ENCODE measurements at places on chromosomes 16 and 17. TPM values are rescaled to one million over a fixed set of nuclear protein-coding genes. Genes with fewer than 3 reads are reported as not detected.

EIF5A gene
- 302 TPM for total RNA-seq

PRDM7 gene
- total RNA-seq: not detected

ARMC5 gene
- total RNA-seq: 8.9 TPM

TM4SF5 gene
- total RNA-seq: not detected

NUP93 gene
- total RNA-seq: 53.9 TPM

CA10 gene
- total RNA-seq: not detected

KCNJ2 gene
- total RNA-seq: 2.1 TPM

TNK1 gene
- 8.3 TPM for total RNA-seq

MT4 gene
- not detected for total RNA-seq

SLC16A5 gene
- 20.6 TPM for total RNA-seq

GJD3 gene
- total RNA-seq: 1.4 TPM

NOG gene
- total RNA-seq: 0.12 TPM

DPEP3 gene
- not detected for total RNA-seq

MYH8 gene
- not detected for total RNA-seq

BAHCC1 gene
- 24.2 TPM for total RNA-seq

GSG1L gene
- total RNA-seq: 1.1 TPM

- H3K4me3 ChIP-seq: no peak overlapping the region
- H3K27me3 ChIP-seq: no peaks in the 10 kb centered on the region
- no peaks in the 10 kb centered on the region for H3K4me1 ChIP-seq
- DNase-seq: no peak
Observed at GRCh38 chr17:29076722-29077121, 33.8 kb downstream of the PIPOX start.

- H3K4me3 ChIP-seq: no peak overlapping the region
- H3K27ac ChIP-seq: no peak overlapping the region
- no peaks in the 10 kb centered on the region for H3K36me3 ChIP-seq
- DNase-seq: no peak
- H3K4me1 ChIP-seq: peaks cover 8% of the 10 kb centered on the region
Observed at GRCh38 chr16:18803569-18804462, 2.5 kb upstream of the ARL6IP1 start.

GRCh38 chr16:77955127-77955526 is 67.2 kb upstream of the CLEC3A start:
- no peak overlapping the region for H3K4me3 ChIP-seq
- H3K27ac ChIP-seq: no peak overlapping the region
- H3K4me1 ChIP-seq: no peaks in the 10 kb centered on the region
- H3K27me3 ChIP-seq: no peaks in the 10 kb centered on the region

- no peak overlapping the region for H3K27ac ChIP-seq
- no peak for DNase-seq
- H3K36me3 ChIP-seq: no peaks in the 10 kb centered on the region
- no peaks in the 10 kb centered on the region for H3K27me3 ChIP-seq
- H3K4me3 ChIP-seq: no peak overlapping the region
Observed at GRCh38 chr17:30372755-30373154, 6.0 kb upstream of the CPD start.

GRCh38 chr17:30333503-30334360 is at the start of gene TMIGD1:
TSS of gene TMIGD1 (minus strand) at chr17:30334057. CDS start at chr17:30332133, 1,924 bp downstream.
- H3K4me3 ChIP-seq: no peak within 1 kb of the TSS
- DNase-seq: no peak
- no peak within 1 kb of the TSS for H3K27ac ChIP-seq
- H3K27me3 ChIP-seq: no peaks in the 10 kb centered on the region
- H3K36me3 ChIP-seq: no peaks in the 10 kb centered on the region

- H3K27ac ChIP-seq: no peak overlapping the region
- H3K4me1 ChIP-seq: peaks cover 8% of the 10 kb centered on the region
- H3K27me3 ChIP-seq: no peaks in the 10 kb centered on the region
Observed at GRCh38 chr17:82021900-82022309, 773 bp downstream of the CENPX start.

- no peaks in the 10 kb centered on the region for H3K27me3 ChIP-seq
- no peak for DNase-seq
- H3K36me3 ChIP-seq: no peaks in the 10 kb centered on the region
- no peak overlapping the region for H3K27ac ChIP-seq
- H3K4me3 ChIP-seq: no peak overlapping the region
Observed at GRCh38 chr16:10601444-10602408, 21.3 kb upstream of the EMP2 start.

DNA sequence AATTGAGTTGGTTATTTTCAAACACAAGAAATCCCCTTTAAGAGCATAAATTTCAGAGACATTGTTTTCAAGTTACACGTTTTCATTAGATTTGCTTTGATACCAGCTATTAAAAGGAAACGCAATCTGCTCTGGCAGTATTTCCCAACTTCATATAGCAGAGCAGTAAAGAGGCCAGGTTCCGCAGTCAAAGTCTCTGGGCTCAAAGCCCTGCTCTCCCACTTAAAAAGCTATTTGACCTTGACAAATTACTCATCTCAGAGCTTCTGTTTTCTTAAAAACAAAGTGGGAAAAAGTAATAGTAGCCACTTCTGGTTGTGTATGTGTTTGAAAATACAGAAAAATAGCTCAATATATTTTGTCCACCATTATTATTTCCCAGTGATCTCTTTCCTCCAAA is 89.7 kb upstream of the CDYL2 start:
- no peak overlapping the region for H3K4me3 ChIP-seq
- no peaks in the 10 kb centered on the region for H3K36me3 ChIP-seq
- H3K27ac ChIP-seq: no peak overlapping the region
- no peak for DNase-seq
- no peaks in the 10 kb centered on the region for H3K4me1 ChIP-seq
- H3K27me3 ChIP-seq: no peaks in the 10 kb centered on the region

GRCh38 chr16:17949982-17950250 is 386.6 kb downstream of the NPIPA8 start:
- H3K27me3 ChIP-seq: no peaks in the 10 kb centered on the region
- no peaks in the 10 kb centered on the region for H3K4me1 ChIP-seq
- H3K36me3 ChIP-seq: no peaks in the 10 kb centered on the region
- no peak overlapping the region for H3K27ac ChIP-seq

DNA sequence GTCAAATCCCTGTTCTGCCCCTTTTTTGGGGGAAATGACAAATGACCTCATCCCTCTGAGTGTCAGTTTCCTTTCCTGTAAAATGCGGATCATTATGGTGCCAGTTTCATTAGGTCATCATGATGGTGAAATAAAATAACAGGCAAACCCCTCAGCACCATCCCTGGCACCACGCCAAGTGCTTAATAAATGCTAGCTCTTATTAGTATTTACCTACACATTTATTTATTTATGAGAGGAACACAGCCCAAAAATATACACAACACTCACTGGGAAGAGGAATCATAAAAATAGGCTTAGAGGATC is 28.6 kb upstream of the GPRC5B start:
- no peak overlapping the region for H3K4me3 ChIP-seq
- H3K4me1 ChIP-seq: no peaks in the 10 kb centered on the region
- H3K36me3 ChIP-seq: no peaks in the 10 kb centered on the region
- H3K27me3 ChIP-seq: no peaks in the 10 kb centered on the region
- no peak for DNase-seq

DNA sequence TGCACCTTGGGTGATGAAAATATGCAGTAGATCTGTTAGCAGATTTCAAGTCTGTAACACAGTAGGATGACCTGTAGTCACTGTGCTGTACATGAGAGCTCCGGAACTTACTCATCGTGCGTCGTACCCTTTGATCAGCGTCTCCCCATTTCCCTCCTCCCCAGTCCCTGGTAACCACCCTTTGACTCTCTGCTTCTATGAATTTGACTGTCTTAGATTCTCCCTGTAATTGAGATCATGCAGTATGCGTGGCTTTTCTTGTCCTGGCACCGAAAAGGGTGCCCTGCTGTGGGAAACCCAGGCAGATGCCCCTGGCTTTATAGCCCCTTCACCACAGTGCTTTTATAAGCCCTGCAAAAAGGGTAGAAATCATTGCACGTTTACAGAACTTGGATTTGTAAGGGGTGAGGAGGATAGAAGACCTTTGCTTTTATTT is 20.5 kb downstream of the CLEC16A start:
- H3K27ac ChIP-seq: no peak overlapping the region
- DNase-seq: no peak
- H3K27me3 ChIP-seq: no peaks in the 10 kb centered on the region
- no peaks in the 10 kb centered on the region for H3K4me1 ChIP-seq
- no peak overlapping the region for H3K4me3 ChIP-seq

DNA sequence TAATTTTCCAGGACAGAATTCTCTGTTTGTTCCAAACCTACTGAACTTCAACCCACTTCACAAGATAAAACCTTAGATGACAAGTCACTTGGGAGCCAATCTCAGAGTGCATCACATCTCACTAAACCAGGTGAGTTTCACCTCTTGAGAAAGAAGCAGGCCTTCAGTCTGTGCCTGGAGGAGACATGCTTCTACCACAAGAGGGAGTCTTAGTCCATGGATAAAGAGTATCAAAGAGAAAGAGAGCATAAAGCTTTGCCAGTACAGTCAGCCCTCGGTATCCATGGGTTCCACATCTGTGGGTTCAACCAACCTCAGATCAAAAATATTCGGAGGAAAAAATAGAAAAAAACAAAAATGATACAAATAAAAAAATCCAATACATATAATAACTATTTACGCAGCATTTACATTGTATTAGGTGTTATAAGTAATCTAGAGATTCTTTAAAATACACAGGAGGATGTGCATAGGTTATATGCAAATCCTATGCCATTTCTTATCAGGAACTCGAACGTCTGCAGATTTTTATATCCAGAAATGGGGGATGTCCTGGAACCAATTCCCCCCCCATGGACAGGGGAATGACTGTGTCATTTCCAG is 37.7 kb downstream of the DUSP14 start:
- H3K4me1 ChIP-seq: no peaks in the 10 kb centered on the region
- H3K36me3 ChIP-seq: no peaks in the 10 kb centered on the region
- DNase-seq: no peak
- no peaks in the 10 kb centered on the region for H3K27me3 ChIP-seq
- no peak overlapping the region for H3K27ac ChIP-seq
- H3K4me3 ChIP-seq: no peak overlapping the region

DNA sequence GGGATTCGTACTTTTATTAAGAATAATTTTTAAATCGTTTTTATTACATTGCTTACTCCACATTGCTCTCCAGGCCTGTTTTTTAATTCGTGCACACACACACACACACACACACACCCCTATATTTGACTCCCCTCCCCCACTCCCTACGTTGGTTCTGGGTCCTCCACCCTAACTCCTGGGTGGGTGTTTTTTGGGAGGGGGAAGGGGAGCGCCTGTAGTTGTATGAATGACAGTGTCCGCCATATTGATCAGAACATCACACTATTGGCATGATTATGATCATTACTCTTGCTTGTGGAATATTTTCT is 1.3 kb downstream of the GNAO1 start:
- DNase-seq: no peak
- H3K36me3 ChIP-seq: no peaks in the 10 kb centered on the region
- peak overlapping the region; percentile 73 for H3K4me3 ChIP-seq
- H3K27ac ChIP-seq: no peak overlapping the region

- H3K27me3 ChIP-seq: no peaks in the 10 kb centered on the region
- no peak for DNase-seq
- H3K4me1 ChIP-seq: peaks cover 4% of the 10 kb centered on the region
- H3K36me3 ChIP-seq: no peaks in the 10 kb centered on the region
Observed at GRCh38 chr16:30741461-30741914, 6.7 kb upstream of the PHKG2 start.

- H3K36me3 ChIP-seq: no peaks in the 10 kb centered on the region
- H3K4me1 ChIP-seq: no peaks in the 10 kb centered on the region
- no peak for DNase-seq
- no peak overlapping the region for H3K4me3 ChIP-seq
Observed at GRCh38 chr16:27907457-27907972, 156.0 kb downstream of the GSG1L start.

GRCh38 chr17:74790161-74791058 is 14.3 kb upstream of the NAT9 start:
- H3K36me3 ChIP-seq: no peaks in the 10 kb centered on the region
- H3K4me1 ChIP-seq: no peaks in the 10 kb centered on the region
- no peak for DNase-seq
- no peak overlapping the region for H3K27ac ChIP-seq

GRCh38 chr17:7186241-7186640 is 7.1 kb upstream of the ASGR1 start:
- H3K27ac ChIP-seq: no peak overlapping the region
- H3K4me1 ChIP-seq: no peaks in the 10 kb centered on the region
- no peak overlapping the region for H3K4me3 ChIP-seq
- no peaks in the 10 kb centered on the region for H3K36me3 ChIP-seq
- no peaks in the 10 kb centered on the region for H3K27me3 ChIP-seq

- H3K27ac ChIP-seq: no peak overlapping the region
- DNase-seq: no peak
- H3K36me3 ChIP-seq: no peaks in the 10 kb centered on the region
Observed at GRCh38 chr17:49582789-49583188, 7.1 kb downstream of the NXPH3 start.

DNA sequence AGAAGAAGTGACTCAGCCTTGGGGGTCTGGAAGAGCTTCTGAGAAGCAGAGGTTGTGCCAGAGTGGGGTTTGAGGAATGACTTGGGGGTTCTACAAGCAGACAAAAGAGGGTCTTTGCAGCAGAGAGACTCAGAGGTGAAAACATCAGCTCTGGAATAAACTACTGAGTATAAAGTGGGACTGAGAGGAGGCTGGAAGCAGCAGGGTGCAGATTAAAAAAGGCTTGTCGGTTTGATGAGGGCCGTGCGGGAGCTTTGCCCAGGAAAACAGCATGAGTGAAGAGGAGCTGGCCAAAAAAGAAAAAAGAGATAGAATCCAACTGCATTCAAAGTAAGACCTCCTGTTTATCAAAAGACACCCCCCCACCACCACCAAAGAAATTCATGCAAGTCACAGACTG is 13.1 kb upstream of the ACE start:
- DNase-seq: no peak
- H3K4me1 ChIP-seq: no peaks in the 10 kb centered on the region
- H3K36me3 ChIP-seq: no peaks in the 10 kb centered on the region
- no peaks in the 10 kb centered on the region for H3K27me3 ChIP-seq
- H3K4me3 ChIP-seq: no peak overlapping the region
- H3K27ac ChIP-seq: no peak overlapping the region

DNA sequence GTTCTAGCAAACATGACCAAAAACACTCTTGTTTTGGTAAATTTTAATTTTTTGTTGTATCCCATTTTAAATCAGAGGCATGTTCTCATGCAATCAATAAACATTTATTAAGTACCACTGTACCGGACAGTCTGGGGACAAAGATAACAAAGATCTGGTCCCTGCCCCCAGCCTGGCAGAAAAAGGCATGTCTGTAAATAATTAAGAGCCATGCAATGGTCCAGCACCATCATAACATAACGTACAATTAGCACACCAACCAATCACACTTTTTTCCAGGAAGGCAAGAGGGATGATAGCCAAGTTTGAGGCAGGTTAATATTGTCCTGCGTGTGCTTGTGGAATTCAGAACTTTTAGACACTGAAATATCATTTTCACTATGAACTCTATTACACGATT is 3.5 kb downstream of the KCNJ16 start:
- peaks cover 14% of the 10 kb centered on the region for H3K4me1 ChIP-seq
- no peaks in the 10 kb centered on the region for H3K36me3 ChIP-seq
- no peak for DNase-seq
- H3K27ac ChIP-seq: peak overlapping the region; percentile 32

Data from ovary (tissue), 10 donors.